ENCODE measurements at places on chromosomes 16 and 17.

- DNase-seq = no peak
These were observed 112.9 kb downstream of the METRNL start for GRCh38 chr17:83192161-83192788.

- no peak for DNase-seq
These were observed 16.5 kb downstream of the TMEM98 start for GRCh38 chr17:32944248-32945020.

DNA sequence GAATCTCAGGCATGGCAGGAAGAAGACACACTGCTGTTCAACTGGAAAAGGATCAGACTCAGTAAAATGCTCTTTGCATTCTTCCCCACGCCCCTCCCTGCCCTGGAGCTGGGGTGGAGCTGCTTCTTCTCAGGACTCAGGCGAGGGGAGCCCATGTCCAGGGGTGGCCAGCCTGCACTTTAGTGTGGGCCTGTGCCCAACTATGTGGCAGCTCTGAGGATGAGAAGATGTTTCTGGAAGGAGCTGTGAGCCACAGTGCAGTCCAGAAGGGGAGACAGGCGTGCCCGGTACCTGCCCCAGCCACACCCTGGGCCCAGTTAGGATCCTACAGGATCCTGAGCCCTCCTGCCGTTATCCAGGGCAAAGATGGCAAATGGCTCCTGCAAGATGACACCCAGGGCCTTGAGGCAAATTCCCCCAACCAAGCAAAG, 120.3 kb downstream of the ANKRD11 start:
- no peak for DNase-seq

DNA sequence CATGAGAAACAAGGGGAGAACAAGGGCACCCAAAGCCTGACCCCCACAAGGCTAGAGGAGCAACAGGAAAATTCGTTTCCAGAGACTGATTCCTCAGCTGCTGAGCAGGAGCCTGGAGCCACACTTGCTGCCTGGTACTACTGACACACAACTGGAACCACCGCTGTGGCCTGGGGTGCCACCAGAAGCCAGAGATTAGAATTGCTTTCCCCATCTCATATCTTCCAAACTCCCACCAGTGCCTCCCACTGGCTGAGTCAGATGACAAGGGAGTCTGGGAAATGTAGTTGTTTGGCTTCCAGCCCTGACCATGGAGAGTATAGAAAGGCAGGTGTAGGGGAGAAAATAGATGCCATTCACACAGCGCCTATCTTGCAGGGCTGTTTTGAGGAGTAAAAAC, 4.1 kb upstream of the TMEM11 start:
- DNase-seq = no peak

DNA sequence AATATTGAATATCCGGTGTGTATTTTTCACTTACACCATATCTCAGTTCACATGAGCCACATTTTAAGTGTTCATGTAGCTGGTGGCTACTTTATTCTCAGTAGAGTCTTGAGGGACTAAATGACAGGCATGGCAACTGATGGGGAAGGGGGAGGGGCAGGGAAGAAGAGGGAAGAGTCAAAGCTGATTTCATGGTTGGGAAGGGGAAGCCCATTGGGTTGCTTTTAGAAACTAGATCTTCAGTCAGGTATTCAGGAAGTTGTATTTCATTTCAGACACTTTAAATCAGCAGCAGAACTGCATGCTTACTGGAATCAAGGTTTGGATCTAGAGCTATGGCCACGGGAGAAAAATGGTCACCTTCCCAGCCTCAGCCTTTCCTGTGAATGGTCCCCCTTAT, 2.9 kb upstream of the WIPI1 start:
- DNase-seq = no peak

- DNase-seq = no peak
These were observed 105.8 kb downstream of the CMIP start for GRCh38 chr16:81550432-81550808.

DNA sequence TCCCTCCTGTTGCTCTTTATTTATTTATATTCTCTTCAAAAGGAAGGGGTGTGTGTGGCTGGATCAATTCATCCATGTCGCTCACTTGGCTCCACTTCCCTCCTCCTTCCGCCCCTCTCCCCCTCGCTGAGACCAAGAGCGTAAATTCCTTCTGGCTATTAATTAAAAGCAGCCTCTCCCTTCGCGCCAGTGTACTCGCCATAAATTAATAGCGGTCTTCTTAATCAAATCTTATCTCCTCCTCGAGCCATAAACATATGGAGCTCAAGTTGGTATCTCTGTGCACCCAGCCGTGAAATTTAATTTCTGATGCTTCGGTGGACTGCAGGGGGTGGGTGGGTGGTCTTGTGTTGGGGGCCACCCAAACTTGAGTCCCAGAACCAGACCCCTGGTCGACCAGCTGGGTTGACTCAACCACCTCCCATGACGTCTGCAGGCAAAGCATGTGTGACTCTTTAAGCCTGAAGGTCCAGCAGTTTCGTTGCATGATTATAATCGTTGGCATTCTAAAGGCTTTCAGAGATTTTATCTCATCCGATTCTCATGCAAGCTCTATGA, 57.9 kb downstream of the SDK2 start:
- no peak for DNase-seq

- DNase-seq = no peak
These were observed 233.7 kb upstream of the IRX5 start for GRCh38 chr16:54696970-54697369.

GRCh38 chr17:30341703-30342249, 7.9 kb upstream of the TMIGD1 start:
- DNase-seq = no peak

DNA sequence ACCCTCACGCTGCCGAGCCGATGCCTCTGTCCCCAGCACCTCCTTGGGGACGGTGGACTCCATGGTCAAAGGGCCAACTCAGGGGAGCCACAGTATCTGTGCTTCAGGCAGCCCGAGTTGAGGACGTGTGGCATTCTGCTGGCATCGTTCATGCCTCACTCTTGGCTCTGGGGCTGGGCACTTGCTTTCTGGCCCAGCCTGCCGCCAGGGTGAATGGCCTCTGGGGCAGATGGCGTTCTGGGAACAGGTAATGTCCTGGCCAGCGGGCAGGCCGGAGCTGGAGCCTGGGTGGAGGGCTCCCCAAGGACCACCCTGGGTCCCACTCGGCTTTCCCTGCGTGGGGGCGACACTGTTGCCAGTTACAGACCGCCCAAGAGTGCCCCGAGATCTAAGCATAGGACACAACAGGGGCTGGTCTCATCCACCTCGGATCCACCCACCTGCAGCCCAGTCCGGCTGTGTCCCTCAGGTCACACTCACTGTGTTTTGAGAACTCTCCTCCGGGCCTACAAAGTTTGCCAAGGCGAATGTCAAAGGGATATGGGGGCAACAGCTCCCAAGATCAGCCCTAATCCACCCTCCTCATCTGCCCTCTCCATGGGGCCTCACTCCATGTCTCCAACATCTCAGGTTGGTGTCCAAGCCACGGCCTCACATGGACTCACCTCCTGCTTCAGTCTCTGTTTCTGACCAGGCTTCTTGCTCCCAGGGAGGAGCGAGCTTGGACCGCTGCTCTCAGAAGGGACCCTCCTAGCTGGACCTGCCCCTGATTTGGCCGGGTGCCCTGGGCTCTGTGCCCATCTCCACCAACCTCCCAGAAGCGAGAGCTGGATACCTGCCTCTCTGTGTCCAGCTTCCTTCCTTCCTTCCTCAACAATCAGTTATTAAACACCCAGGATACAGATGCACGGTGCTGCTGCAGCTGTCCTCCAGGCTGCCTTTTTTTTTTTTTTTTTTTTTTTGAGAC, 60.8 kb downstream of the TMEM235 start:
- DNase-seq = no peak

GRCh38 chr16:59878479-59878878, 1144.4 kb upstream of the GOT2 start:
- DNase-seq = no peak

DNA sequence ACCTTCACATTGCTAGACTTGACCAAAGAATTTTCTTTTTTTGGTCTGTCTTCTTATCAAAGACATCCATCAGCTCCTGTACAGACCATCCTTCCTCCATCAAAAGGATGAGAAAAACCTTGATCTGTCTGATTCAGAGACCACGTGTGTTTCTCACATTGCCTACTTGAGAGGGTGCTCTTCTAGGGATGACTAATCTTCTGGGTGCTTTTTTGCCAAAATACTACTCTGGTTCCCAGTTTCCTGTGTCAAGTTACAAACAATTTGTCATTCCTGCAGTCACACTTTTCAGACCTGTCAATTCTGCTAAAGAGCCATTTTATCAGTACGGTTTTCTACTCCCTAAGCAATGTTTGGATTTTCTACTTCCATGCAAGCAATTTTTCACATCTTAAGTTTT, 492.2 kb downstream of the CDH11 start:
- DNase-seq = no peak

- no peak for DNase-seq
These were observed 93.5 kb downstream of the CDYL2 start for GRCh38 chr16:80710918-80711317.

DNA sequence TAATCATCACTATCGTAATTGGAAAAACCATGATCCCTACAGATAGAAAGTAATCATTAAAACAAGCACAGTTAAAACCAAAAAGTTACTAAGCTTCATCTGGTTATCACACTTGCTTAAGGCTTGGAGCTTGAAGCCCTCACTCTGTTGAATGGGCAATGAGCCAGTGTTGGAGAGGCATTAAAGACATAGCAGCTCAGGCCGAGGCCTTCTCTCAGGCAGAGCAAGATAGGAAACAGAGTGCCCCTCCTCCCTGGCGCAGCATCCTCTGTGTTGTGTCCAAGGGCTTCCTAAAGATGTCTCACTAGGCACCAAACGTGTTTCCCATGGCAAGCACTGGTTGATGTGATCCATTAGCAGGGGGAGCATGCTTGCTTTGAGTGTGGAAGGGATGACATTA, 34.9 kb upstream of the LGALS9 start:
- no peak for DNase-seq

DNA sequence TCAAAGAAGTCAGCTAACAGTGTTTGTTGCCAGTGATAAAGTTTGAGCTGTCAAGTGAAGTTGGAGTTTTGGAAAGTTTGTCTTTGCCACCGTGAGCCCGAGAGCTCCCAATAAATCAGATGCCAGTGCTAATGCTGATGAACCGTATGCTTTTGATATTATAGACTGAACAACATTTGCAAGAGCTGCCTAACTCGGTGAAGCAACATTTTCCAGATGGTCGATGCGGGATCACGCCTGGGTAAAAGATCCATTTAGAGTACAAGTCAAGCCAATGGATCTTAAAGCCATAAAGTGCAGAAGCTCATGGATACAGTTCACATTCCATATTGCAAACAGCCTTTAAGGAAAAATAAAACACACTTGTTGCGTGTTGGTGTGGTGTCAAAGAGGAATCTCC, 9.6 kb downstream of the BANP start:
- no peak for DNase-seq

DNA sequence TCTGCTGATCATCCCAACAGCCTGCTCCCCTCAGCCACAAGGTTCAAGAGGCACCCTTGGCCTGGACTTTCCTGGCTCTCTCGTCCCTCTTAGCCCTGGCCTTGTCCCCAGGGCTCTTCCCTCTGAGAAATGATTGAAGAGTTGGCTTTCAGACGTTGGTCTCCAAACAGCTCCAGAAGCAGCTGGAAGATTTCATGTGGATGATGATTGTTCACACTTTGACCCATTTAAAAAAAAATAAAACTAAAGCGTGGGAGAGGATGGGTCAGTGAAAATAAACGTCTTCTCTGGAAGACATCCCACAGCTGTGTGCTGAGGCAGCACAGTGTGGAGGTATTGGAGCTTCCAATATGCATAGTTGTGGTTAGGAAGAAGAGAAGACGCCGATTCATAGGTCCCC, 54.7 kb upstream of the CDH11 start:
- no peak for DNase-seq

DNA sequence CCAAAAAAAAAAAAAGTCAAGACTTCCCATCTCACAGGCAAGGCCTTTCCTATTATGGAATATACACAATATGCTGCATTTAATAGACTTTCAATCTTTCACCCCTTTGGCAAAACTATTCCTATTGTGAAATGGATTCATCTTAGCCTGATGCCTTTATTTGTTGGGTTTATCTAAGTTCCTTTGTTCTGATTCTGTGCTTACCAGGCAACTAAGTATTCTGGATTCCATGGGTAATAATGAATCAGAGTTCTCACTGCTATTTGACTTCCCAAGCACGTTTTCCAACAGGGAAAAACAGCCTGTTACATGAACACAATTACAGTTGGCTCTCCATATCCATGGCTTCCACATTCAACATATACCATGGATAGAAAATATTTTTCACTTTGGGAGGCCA, 135.5 kb downstream of the MYO1D start:
- DNase-seq = no peak

DNA sequence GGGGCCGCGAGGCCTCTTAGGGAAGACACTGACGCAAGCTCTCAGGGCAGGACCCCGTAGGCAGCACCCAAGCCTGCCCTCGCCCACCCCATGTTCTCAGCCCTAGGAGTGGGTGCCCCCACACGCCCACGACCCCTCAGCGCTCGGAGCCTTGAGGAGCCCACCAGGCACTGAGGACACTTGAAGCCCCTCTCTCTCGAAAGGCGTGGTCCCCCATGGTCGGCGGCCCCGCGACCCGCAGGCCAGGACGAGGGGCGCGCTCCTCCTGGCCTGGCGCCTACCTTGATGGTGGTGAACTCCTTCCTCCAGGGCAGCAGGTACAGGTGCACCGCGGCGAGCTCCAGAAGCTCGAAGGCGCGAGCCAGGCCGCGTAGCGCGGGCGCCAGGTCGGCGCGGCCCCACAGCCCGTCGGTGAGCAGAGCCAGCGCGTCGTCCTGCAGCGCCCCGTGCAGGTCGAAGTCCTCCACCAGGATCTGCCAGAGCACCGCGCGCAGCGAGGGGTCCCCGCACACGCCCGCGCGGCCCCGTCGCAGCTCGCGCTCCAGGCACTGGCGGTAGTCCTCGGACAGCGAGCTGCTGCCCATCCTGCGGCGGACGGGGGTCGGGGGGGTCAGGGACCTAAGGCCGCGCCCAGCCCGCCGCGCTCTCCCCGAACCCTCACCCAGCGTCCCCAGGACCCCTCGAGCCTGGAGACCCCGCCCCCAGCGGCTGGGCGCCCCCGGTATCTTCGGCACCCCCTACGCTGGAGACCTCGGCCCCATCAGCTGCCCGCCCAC, 668 bp downstream of the SPATA2L start:
- peak; percentile 47 for DNase-seq

DNA sequence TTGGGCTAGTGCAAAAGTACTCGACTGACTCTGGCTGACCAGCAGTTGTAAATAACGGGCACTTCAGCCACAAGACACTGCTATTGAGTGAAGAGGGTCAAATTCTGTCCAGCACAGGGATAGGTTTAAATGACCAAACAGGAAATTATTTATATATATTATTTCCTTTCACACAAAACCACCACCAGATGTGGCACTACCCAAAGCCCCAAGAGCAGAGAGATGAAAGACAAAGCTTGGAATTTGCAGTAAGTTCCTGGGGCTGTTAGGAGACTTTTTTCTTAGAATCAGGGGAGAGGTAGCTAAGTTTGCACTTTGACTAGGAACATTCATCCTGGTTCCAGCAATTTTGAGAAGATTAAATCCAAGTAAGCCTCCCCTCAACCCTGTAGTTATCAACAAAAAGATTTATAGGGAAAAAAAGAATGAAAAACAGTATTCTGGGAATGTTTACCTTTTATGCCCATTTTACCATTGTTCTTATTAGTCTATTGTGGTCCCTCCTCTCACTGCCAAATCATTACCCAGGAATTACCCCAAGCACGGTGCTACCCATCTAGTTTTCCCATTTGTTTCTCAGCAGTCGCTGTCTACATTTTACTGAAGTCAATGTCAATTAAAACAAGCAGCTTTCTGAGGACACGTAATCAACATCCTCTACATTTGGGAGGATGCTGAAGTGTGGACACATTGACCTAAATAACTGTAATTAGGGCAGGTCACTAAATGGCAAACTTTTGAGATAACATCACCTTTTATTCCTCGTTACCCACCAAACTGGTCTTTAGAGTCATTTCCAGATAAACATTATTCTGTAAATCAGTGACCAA, 43.5 kb downstream of the GRB7 start:
- DNase-seq = no peak

GRCh38 chr16:73053364-73054124, 5.6 kb upstream of the ZFHX3 start:
- DNase-seq = no peak
